Hypothalamus (tissue), 51 donors: ENCODE measurements at places on chromosomes 1 and 21.

DNA sequence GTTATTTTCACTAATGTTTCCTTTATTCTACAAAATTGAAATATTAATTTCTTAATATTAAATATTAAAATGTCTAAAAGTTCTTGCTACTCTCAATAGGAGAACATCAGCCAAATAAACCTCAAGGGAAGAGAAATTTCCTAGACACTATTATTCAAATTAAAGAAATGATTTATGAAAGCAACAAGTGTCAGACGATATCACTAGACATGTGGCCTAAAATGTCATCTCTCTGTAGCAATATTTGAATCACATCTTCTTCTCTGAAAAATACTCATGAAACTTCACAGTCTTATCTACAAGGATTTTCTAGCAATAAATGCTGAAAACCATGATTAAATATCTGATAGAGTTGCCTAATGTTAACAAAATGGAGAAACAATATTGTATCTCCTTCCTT is 2.5 kb upstream of the SERBP1 start:
- no peak for DNase-seq

GRCh38 chr21:29904359-29905282 is 35.2 kb downstream of the GRIK1 start:
- no peak for DNase-seq

DNA sequence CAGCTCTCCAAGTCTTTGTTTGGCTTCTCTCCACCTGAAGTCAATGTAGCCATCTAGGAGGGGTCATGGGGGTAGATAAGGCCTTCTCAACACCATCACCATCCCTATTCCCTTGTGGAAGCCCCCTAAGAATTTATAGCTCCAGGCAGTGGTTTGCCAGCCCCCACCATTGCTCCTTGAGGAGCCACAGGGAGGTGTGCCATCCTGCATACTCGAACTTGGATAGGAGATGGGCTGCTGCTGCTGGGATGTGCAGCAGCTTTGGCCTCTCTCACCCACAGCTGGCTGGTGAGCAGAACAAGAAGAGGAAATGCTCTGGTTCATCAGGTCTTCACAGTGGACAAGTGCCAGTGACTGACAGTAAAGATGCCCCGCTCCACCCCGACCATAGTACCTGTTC is 4.8 kb downstream of the NAXE start:
- DNase-seq = no peak

- no peak for DNase-seq
Observed at GRCh38 chr1:163047951-163048659, 21.1 kb upstream of the RGS4 start.

- DNase-seq = no peak
Observed at GRCh38 chr1:70941563-70941962, 106.1 kb downstream of the PTGER3 start.

GRCh38 chr1:211013346-211014240 is 120.4 kb downstream of the KCNH1 start:
- no peak for DNase-seq

DNA sequence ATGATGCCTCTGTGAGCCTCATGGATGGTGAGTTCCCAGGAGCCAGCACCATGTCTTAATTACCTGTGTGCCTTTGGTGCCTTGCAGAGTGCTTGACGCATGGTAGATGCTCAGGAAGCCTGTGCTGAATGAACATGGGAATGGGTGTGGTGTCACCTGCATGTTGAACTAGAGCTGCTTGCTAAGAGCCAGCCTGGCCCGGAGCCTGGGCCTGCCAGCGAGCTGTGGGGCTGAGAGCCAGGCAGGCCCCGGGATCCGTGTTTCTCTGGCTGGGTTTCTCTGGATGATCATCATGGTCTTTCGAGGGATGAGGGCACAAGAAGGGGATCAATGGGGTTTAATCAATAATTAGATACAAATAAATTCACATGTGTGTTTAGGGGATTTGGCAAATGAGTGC is 6.7 kb upstream of the TEX35 start:
- DNase-seq = no peak

DNA sequence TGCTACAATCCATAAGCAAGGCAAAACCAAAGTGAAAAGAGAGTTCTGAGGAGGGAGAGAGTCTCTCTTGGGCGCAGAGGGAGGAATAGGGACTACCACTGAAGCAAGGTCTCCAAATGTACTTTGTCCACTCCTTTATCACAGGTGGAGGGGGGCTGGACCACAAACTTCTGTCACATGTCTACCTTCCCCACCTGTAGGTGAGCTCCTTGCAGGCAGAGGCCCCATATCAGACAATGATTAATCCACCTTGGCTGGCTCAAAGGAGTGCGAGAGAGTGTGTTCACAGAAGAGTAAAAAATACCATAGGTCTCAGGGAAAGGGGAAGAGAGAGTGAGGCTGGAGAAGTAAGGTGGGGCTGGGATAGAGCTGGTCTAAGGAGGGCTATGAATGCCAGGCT is 4.5 kb downstream of the BEND5 start:
- no peak for DNase-seq

DNA sequence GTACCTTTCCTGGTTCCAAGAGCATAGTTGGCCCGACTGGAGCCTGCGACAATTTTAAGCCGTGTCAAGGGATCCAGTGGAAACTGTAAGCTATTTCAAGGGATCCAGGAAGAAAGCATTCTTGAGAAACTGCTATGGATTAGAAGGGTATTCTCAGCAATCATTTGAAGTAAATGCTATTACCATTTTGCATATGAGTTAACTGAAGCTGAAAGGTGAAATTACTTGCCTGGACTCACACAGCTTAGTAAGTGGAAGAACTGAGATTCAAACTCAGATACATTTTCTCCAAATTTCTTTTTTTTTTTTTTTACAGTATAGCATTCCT is 589 bp downstream of the ZNF684 start:
- DNase-seq = no peak

GRCh38 chr21:39144191-39144590 is 39.1 kb downstream of the PSMG1 start:
- DNase-seq = no peak

- no peak for DNase-seq
Observed at GRCh38 chr1:210397252-210397651, 68.5 kb downstream of the HHAT start.

DNA sequence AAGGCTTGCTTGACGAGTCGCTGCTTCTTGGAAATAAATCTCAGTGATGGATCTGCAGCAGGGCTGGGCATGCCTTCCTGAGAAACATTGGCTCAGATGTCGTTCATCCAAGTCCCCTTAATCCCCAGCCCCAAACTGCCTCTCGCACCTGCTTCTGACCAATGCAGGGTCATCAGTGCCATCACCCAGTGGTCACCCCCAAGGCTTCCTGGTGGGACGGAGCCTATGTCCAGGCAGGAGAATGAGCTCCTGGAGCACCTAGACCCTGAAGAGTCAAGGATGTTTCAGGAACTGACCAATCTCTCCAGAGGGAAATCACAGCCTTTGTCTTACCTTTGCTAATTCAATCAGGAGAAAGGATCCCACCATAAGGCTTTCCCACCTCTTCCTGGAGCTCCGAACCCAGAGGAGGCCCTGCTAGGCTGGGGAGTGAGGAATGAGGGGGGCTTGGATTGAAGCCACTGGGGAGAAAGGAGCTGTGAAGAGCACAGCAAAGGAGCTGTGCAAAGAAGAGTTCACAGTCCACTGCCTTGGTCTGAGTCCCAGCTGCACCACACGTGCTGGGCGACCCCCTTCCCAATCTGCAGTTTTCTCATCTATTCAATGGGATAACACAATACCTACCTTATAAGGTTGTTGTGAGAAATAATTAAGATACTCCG is 416.1 kb downstream of the NPHP4 start:
- no peak for DNase-seq

DNA sequence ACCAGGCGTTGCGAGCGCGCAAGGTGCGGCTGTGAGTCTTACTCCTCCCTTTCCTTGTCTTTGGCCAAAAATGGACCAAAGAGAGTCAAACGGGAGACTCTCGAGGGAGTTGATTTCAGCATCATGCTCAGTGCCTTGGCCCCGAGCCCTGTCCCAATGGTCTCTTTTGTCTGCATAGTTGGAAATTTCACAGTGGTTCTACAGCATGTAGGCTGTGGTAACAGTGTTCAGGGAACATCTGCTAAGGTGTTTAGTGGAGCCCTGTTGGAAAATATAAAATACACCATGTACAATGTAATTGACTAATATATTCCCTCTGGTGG is 2.7 kb downstream of the CACNA1E start:
- DNase-seq = no peak

DNA sequence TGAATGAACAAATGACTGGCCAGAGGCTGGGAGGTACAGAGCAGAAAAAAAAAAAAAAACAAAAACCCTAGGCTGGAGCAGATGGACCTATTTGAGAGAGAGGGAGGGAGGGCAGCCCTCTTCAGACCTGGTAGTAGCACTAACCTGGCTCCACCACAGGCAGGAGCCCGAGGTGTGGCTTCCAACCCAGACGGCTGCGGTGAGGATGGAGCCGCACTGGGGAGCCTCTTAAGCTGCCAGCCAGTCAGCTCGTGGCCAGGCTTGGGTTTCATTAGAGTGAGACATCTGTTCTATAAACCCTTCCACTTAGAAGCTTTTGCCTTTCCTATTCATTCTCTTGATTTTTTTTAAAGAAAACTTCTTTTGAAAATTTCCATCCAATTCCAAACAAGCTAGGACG is 16.8 kb downstream of the LGR6 start:
- DNase-seq = no peak

DNA sequence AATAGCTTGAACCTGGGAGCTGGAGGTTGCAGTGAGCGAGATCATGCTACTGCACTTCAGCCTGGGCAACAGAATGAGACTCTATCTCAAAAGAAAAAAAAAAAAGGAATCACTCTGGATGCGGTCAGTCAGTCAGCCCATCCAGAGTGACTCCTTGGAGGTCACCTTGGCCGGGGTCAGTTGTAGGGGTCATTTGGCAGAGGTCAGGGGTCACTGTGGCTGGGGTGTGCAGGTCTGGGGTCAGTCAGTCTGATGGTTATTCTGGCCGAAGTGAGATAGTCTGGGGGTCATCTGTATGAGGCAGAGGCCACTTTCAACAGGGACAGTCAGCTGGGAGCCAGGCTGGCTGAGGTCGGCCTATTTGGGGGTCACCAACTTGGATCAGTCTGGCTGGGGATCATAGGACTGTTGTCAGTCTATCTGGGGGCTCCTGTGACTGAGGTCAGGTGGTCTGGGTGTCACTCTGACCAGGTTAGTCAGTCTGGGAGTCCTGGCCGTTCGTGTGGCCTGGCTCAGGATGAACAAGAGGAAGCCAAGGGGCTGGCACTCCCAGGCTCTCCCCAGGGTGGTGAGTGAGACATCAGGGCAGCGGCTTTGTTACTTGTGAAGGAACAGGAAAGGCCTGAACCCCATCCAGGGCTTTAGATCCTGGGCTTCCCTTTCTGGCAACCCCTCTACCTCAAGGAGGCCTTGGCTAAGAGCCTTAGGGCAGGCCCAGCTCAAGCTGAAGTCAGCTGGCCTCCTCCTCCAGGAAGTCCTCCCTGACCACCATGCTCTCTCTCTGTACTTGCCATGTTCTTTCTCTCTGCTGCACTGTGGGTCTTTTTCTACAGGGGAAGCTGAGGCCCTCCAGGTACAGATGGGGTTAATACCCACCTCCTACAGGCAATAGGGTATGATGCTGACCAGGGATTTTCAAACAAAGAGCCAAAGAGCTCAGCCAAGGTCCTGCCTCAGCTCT is 15.1 kb downstream of the PTPRU start:
- DNase-seq = no peak

DNA sequence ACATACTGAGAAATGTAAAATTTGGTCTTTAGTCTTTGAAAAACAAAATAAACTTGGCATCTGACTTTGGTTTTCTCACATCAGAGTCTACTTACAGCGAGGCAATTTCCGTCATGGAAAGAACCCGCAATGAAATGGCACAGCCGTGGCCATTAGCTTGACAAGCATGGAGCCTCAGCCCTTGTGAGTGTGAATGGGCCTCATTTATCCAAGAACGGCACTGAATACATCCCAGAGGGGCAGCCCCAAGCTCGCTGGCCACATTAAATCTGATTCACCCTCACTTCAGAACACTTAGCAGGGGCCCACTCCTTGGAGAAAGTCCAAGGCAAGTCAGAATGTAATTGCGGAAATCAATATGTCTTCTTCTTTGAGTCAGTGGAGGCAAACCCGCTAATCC is 64.8 kb downstream of the ERG start:
- no peak for DNase-seq

- DNase-seq = no peak
Observed at GRCh38 chr21:28761674-28762356, 230.9 kb downstream of the LTN1 start.
